Stimulated activated CD4-positive, alpha-beta T cell treated with anti-CD3 and anti-CD28 coated beads, Interleukin-2, amount 100 ng/mL, for 24 hours (primary cell): ENCODE measurements at places on chromosomes 5 and 9.

GRCh38 chr5:37552770-37553719 lies 173.9 kb downstream of the WDR70 start:
- no peak for DNase-seq

- DNase-seq, result no peak
Observed at GRCh38 chr5:126971455-126972031, 58.8 kb downstream of the MARCHF3 start.

- no peak for DNase-seq
Observed at GRCh38 chr5:150836064-150836463, 10.3 kb upstream of the IRGM start.

DNA sequence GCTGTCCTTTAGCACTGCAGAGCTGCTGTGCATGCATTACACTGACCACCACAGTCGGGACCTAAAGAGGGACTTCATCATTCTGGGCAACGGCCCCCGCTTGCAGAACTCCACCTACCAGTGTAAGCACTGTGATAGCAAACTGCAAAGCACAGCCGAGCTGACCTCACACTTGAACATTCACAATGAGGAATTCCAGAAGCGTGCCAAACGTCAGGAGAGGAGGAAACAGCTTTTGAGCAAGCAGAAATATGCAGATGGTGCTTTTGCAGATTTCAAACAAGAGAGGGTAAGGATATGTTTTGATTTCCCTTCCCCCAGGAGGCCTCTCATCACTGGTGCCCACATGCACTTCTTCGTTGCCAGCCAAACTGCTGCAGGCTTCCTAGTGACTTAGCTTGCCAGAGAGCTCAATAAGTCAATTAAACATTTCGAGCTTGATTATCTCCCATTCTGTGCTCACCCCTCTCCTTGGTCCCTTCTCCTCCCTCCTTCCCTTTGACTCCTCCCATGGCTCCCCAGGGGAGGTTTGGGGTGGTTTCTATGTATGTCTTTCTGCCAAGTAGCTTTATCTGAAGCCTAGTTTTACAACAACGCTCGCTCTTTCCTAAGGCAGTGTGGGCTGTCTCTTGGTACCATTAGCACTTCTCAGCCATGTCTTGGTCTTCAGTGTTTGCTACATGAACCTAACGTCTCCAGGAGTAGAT lies 66.7 kb downstream of the ZNF462 start:
- DNase-seq, result no peak

GRCh38 chr5:153158608-153159007 lies 331.9 kb upstream of the GRIA1 start:
- no peak for DNase-seq

DNA sequence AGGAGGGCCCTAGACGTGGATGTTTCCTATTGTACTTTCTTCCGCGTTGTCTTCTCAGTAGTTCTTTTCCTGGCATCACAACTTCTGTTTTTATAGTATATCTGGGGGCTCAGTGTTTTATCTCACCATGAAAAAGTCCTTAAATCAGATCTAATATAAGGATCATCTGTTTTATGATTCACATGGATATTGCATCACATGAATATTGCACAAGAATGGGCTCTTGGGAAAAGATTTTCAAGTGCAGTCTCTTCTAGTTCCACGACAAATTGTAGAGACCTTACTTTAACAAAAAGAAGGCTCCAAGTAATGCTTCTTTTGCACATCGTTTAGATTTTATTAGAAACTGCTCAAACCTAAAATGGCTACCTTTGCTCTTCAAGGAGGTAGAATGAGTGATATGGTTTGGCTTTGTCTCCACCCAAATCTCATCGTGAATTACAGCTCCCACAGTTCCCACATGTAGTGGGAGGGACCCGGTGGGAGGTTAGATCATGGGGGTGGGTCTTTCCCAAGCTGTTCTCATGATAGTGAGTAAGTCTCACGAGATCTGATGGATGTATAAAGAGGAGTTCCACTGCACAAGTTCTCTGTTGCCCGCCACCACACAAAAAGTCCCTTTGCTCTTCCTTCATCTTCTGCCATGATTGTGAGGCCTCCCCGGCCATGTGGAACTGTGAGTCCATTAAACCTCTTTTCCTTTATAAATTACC lies 53.7 kb upstream of the FAM120A start:
- DNase-seq, result no peak

DNA sequence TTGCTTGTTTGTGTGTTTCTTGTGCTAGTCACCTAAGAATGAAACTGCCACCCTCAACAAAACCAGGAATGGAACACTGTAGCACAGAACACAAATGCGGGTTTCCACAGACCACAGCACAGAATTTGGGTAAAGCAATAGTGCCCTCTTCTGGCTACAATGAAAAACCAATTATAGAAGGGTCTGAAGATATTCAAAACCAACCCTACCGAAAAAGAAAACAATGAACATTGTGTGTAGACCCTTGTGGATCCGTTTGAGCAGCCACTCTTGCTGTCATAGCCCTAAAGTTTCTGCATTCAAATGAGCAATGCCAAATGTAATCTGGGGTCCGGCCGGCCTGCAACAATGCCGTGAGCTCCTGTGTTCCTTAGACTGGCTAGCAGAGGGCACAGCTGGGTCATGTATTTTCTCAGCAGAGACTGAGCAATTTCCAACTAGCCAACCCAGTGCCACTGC lies 8.3 kb upstream of the ENC1 start:
- DNase-seq, result peak; percentile 7

- DNase-seq, result no peak
Observed at GRCh38 chr5:41600731-41601130, 90.3 kb upstream of the PLCXD3 start.

GRCh38 chr5:122844910-122845228 lies 544 bp upstream of the SNX24 start:
- no peak for DNase-seq
